ENCODE measurements at places on chromosomes 5 and 9.

DNA sequence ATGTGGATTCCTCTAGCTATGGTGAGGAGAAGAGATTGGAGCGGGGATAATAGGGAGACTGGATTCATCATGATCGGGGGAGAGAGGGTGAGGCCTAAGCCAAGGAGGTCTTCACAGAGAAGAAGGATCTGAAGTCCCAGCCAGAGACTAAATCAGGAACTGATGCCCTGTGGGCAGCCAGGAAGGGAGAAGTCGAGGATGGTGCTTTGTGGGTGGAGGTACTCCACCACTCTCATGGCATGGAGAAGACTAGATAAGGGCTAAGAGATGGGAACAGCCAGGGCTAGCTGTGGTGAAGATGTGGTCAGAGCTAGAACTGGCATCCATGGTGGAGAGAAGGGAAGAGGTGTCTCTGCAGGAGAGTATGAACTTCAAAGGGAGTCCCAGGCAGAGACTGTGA lies 3.0 kb upstream of the RGS14 start:
- DNase-seq = no peak

DNA sequence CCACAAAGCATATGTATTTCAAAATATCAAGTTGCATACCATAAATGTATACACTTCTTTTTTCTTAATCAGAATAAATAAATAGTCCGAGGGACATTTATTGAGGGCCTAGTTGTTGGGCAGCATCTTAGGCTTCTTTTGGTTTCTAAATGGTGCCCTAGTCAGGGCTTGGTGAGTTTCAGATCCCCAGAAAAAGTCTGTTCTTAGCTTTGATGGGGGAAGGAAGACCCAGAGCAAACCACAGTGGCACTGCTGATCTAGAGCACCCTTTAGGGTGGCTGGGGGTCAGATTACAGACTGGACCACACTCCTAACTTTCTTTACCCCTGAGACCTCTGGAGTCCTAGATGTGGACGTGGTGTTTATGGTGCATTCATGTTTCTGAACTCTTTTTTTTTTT lies 97.8 kb downstream of the C9orf152 start:
- no peak for DNase-seq

DNA sequence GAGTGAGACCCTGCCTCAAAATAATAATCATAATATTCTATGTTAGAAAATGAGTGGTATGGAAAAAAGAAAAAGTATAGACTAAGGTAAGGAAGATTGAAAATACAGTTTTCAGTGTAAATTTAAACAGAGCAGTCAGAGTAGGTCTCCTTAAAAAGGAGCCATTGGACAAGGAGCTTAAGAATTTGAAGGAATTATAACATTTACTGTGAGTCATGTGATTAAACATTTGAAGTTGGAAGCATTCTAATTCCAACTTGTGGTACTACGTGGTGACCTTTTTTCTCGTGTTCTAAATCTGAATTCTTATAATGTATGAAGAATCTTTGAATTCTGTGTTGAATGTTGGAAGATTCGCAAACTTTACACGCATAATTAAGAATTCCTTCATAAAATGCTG lies 39.3 kb upstream of the TMEM171 start:
- DNase-seq = no peak

- DNase-seq = no peak
Observed at GRCh38 chr9:74672237-74672636, 175.1 kb downstream of the RORB start.

- DNase-seq = no peak
Observed at GRCh38 chr5:145787001-145787400, 48.1 kb downstream of the PRELID2 start.

- no peak for DNase-seq
Observed at GRCh38 chr9:84123648-84124406, 143.2 kb downstream of the RMI1 start.

Data from NCI-H1092 (cell line).